Vagina (tissue), 2 donors: ENCODE measurements at places on chromosomes 7 and 10. TPM values are rescaled to one million over a fixed set of nuclear protein-coding genes. Genes with fewer than 3 reads are reported as not detected.

TRPV6 gene
- 7.9 TPM for total RNA-seq

DNA sequence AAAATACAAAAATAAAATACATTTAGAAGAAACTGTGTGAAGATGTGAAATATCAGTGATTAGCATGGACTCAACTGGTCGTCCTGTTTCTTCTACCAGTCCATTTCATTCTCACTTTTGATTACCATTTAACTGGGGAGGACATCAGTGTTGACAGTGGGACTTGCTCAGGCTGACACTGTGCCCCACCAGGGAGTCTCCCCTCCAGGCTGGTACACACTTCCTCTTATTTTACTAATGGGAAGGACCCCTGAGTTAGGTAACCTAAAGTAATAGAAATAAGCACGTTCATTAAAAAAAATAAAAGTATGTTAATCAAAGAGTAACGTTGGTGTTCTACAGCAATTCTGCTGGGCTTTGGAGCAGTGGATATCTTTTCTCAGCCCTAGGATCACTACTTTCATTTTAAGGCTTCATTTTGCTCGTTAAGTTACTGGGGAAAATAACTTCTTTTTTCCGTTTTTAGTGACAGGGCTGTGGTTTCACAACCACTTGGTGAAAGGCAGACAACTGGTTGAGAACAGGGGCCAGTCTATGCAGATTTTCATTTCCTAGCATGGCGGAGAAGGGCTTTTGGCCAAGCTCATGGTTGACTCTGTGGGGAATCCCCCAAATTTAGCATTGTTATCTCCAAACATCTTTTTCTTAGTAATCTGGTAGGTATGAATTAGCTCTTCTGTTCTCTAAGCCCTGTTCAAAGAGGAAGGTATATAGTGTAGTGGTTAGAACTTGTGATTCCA is 2.1 kb downstream of the SNX10 start:
- no peak for DNase-seq
- H3K36me3 ChIP-seq, result no peaks in the 10 kb centered on the region
- peaks cover 5% of the 10 kb centered on the region for H3K4me1 ChIP-seq
- no peaks in the 10 kb centered on the region for H3K27me3 ChIP-seq

GRCh38 chr10:96276426-96276825 is 5.1 kb upstream of the BLNK start:
- H3K27ac ChIP-seq, result no peak overlapping the region
- no peaks in the 10 kb centered on the region for H3K27me3 ChIP-seq
- H3K4me3 ChIP-seq, result no peak overlapping the region
- DNase-seq, result no peak
- no peaks in the 10 kb centered on the region for H3K36me3 ChIP-seq

DNA sequence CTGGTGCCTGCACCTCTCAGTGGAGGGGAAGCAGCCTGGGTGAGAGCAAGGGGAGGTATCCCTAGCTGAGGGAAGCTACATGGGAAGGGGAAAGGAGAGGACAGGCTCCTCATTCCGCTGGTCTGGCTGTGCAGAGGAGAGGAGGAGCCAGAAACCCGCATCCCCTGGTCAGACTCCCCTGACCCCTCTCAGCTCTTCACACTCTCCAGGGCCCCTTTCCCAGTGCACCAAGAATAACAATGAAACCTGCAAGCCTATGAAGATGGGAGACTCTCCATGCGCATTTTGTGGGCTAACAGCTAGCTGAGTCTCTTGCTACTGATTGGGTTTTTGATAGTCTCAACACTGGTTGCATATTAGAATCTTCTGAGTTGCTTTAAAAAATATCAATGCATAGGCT is 319.9 kb upstream of the COBL start:
- no peaks in the 10 kb centered on the region for H3K27me3 ChIP-seq
- no peaks in the 10 kb centered on the region for H3K36me3 ChIP-seq
- no peak overlapping the region for H3K4me3 ChIP-seq
- H3K4me1 ChIP-seq, result no peaks in the 10 kb centered on the region

DNA sequence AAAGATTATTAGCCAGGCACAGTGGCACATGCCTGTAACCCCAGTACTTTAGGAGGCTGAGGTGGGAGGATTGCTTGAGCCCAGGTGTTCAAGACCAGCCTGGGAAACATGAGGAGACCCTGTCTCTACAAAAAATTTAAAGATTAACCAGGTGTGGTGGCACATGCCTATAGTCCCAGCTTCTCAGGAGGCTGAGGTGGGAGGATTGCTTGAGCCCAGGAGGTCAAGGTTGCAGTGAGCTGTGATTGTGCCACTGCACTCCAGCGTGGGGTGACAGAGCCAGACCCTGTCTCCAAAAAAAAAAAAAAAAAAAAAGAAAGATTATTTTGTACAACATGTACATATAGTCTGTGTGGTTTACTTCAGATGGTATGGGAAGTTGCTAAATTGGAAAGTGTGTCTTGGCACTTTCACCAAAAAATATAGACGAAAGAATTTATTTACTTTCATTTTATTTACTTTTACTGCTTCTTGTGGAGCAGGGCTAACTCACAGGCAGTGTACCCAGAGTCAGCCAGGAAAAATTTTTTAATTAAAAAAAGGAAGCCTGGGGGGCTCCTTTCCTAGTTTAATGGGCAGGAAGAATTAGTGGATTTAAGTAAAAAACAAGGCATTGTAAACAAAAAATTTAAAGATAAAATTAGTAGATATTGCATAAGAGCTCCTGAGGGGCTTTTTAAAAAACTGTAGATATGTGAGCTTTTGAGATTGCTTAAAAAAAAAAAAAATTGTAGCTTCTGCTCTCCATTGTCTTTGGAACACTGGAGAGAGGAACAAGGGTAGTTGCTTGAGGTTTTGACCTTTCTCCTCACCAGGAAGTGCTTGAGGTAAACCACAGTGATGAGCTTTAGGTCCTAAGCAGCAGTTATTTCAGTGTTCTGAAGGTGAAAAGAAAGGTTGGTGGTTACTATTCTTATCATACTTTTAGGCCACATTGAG is 44.6 kb upstream of the VDAC2 start:
- H3K27ac ChIP-seq, result no peak overlapping the region
- no peak for DNase-seq
- H3K36me3 ChIP-seq, result peaks cover 9% of the 10 kb centered on the region
- peaks cover 9% of the 10 kb centered on the region for H3K4me1 ChIP-seq
- H3K27me3 ChIP-seq, result no peaks in the 10 kb centered on the region

DNA sequence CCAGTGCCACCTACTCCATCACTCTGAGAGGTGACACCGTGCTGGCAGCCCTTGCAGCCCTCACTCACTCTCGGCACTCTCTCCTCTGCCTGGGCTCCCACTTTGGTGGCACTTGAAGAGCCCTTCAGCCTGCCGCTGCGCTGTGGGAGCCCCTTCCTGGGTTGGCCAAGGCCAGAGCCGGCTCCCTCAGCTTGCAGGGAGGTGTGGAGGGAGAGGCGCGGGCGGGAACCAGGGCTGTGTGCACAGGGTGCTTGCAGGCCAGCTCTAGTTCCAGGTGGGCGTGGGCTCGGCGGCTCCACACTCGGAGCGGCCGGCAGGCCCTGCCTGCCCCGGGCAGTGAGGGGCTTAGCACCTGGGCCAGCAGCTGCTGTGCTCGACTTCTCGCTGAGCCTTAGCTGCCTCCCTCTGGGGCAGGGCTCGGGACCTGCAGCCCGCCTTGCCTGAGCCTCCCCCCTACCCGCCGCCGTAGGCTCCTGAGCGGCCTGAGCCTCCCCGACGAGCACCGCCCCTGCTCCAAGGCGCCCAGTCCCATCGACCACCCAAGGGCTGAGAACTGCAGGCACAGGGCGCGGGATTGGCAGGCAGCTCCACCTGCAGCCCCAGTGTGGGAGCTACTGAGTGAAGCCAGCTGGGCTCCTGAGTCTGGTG is 48.7 kb upstream of the SLC35G1 start:
- no peaks in the 10 kb centered on the region for H3K36me3 ChIP-seq
- H3K4me1 ChIP-seq, result no peaks in the 10 kb centered on the region
- no peak overlapping the region for H3K4me3 ChIP-seq
- no peak overlapping the region for H3K27ac ChIP-seq
- H3K27me3 ChIP-seq, result no peaks in the 10 kb centered on the region

- H3K4me3 ChIP-seq, result no peak overlapping the region
- H3K27ac ChIP-seq, result no peak overlapping the region
- H3K36me3 ChIP-seq, result no peaks in the 10 kb centered on the region
These were observed 189.9 kb upstream of the PDE1C start for GRCh38 chr7:32259931-32260596.

KCP gene
- 1.2 TPM for total RNA-seq
